ENCODE measurements at places on chromosomes 11 and 22.

DNA sequence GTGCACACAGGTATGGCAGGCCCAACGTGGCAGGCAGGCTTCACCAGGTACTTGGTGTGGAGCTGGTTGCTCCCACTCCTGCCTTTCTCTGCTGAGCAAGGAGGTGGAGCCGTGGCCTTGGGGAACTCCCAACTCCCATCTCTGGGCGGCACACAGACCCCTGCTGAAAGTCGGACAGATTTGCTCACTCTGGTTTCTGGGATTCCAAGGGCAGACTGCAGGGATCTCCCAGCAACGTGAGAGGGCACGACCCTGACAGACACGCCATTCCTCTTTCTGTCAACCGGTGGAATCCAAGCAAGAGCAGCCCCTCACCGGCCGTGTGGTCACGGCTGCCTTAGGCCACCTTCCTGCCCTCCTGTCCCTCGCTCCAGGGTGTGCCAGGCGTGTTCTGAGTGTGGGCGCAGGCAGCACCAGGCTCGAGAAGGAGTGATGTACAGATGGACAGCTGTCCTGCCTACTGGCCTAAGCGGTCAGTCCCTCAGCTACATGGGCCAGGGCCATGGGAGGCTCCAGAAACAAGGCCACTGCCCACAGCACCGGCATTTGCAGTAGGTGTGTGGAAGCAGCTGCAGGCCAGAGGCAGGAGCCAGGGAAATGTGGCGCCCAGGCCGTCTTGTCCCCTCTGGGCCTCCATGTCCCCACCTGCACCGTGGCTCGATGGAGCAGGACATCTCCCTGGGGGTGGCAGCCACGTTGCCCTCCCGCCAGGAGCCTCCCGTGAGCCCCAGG is 13.7 kb upstream of the PPARA start:
- DNase-seq = no peak

GRCh38 chr11:48075637-48076036 is 95.3 kb downstream of the PTPRJ start:
- DNase-seq = no peak

GRCh38 chr22:19868773-19869471 is 14.2 kb upstream of the GNB1L start:
- DNase-seq = no peak

GRCh38 chr22:23305321-23305910 is 125.1 kb downstream of the BCR start:
- DNase-seq = no peak

- DNase-seq = no peak
Measured at GRCh38 chr11:128904656-128905344, 13.6 kb downstream of the KCNJ5 start.

DNA sequence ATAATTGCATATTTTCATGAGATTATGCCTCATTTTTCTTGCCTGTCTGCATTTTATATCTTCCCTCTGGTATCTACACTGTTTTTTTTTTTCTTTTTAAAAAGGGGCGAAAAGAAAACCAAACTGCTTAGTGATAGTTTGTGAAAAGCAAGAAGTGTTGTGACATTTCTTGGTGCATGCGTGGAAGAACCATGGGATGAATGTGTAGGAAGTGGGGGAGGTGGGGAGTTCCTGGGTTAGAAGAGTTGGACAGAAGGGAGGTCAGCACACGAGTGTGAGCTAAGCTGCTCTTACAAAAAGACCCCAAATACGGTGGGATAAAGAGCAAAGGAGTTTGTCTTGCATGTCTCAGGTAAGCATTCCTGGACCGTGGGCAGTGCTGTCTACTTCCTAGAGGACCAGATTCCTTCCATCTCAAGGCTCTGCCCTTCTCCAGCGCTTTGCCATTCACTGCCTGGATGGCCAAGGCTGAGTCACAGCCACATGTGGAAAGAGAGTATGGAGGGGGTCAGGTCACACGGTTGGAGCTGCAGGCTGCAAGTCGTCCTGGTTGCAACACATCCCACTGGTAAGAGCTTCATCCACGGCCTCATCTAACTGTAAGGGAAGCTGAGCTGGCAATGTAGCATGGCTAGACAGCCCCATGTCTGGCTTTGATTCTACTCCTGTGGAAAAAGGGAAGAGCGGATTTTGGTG is 300.6 kb downstream of the DDX10 start:
- no peak for DNase-seq

DNA sequence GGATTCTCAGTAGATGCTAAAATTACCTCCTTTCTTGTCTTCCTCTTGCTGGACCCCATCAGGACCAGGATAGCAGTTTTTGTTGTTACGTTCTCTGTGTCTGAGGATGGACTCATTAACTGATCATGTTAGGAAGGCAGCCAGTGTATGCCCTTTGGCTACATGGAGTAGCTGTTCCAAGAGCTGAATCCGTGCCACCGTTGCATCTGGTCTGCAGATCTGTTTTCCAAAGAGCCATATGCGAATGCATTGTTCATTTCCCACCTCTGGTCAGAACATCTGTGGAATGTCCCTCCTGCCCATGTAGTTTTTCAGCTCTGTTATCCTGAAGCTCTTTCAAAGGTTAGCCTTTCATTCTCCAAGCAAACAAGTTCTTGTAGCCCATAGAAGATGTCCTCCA is 188.4 kb downstream of the SPON1 start:
- no peak for DNase-seq

DNA sequence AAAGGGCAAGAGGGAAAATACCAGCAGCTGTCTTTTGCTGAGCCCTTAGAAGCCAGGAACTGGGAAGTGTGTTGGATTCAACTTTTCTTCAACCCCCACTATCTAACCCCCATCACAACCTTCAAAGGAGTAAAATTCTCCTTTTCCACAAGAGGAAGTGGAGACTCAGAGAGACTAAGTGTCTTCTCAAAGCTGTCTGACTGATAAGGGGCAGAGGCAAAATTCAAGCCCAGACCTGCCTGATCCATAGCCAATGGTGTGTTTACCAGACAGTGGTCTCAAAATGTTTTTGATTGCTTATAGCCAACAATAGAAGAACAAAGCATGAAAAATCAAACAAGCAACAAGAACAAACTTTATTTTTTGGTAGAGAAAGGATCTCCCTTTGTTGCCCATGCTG is 707.0 kb downstream of the NTM start:
- no peak for DNase-seq

GRCh38 chr11:23097891-23098290 is 237.6 kb upstream of the CCDC179 start:
- DNase-seq = no peak

DNA sequence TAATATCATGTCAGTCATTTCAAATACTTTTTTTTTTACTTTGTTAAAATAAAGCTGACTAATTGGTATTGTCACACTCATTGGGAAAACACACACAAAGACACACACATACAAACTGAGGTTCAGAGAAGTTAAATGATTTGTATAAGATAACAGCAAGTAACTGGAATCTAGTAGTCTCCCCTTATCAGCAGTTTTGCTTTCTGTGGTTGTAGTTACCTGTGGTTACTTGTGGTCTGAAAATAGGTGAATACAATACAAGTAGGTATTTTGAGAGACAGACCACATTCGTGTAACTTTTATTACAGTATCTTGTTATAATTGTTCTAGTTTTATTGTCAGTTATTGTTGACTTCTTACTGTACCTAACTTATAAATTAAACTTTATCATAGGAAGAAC is 610.9 kb downstream of the CNTN5 start:
- DNase-seq = no peak

DNA sequence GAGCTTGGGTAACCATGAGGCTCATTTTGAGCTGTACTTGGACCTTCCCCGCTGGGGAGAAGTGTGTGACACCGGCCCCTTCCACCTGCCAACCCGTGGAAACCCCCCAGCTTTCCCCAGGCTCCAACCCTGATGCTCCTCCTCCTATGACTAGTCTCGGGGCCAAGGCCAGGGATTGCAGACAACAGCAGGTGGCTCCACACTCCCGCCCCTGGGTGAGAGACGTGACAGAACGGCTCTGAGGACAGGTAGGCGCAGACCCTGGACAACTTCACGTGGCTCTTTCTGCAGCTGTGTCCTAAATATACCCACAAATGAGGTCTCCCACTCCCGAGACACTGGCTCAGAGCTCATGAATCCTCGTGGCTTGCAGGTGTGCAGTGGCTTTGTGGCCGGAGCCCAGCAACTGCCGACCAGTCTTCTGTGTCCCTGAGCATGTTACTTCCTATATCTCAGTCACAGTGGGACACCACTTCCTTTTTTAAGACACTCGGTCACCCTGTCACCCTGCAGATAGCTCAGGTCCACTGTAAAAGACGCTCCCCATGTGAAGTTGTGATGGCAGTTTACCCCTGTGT is 55.2 kb downstream of the NECTIN1 start:
- DNase-seq = peak; percentile 25

DNA sequence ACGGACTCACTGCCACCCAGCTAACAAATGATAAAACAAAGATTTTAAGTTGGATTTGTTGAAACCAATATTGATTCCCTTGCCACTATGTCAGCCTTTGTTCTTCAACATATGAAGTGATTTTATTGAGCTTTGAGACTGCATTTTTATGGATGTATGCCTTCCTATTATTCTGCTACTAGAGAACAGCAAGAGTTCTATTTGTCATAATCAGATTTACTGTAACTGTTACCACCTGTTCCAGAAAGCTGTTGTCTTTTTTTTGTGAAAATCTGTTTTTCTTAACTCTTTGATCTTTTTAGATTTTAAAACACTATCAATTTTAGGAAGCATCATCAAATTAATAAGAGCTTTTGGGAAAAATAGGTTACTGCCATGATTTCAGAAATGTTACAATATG is 114.4 kb downstream of the MUC15 start:
- no peak for DNase-seq

DNA sequence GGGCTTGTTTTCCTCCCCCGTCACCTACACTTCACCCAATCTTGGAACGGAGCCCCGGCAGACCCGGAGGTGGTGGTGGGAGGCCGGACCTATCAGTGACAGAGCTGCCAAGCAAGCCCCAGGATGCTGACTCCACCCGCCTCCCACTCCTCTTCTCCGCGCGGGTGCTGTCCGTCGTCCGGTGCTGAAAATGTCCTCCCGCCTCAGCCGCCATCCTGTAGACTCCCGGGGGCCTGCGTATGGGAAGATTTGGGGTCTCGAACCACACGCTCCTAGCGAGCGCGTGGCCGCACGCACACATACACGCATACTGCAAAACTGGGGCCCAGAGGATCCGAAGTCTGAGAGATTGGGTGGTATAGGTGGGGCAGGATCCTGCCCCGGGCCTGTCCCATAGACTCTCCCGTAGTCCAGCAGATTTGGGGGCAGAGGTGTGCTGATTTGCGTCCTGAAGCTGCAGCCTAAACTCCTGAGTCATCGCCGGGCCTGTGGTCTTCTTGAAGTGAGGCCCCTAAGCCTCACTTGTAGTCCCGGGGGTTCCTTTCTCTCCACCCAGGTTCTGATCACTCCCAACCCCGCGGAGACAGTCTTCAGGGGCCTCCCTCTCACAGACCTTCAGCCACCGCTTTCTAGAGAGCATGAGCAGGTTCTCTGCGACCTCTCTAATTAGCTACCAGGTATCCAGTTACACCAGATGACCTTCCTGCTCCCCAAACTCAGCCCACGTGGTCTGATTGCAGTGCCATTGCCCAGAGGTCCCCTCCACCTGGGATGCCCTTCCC is 796 bp upstream of the YIF1A start:
- peak; percentile 73 for DNase-seq

DNA sequence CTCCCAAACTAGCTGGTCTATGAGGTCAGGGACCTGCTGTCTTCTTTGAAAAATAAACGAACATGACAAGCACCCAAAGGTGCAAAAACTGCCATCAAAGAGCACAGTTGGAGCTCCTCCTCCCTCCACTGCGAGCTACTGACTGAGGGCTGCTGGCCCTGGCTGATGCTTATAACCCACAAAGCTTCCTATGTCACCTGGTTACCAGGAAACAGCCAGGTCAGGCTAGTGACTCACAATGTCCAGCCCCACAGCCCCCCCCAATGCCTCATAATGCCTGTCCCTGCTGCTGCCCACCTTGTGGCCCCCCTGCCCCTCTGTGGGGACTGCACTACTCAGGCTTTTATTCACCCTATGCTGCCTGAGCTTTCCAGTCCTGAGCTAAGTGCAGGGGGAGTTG is at the start of gene DRICH1:
TSS of gene DRICH1 (minus strand) at position 144 of the 400 bp plus-strand sequence. CDS start 298 bp downstream, outside the sequence.
- DNase-seq = no peak

- no peak for DNase-seq
Measured at GRCh38 chr11:6022956-6023355, 7.6 kb downstream of the OR56A1 start.

DNA sequence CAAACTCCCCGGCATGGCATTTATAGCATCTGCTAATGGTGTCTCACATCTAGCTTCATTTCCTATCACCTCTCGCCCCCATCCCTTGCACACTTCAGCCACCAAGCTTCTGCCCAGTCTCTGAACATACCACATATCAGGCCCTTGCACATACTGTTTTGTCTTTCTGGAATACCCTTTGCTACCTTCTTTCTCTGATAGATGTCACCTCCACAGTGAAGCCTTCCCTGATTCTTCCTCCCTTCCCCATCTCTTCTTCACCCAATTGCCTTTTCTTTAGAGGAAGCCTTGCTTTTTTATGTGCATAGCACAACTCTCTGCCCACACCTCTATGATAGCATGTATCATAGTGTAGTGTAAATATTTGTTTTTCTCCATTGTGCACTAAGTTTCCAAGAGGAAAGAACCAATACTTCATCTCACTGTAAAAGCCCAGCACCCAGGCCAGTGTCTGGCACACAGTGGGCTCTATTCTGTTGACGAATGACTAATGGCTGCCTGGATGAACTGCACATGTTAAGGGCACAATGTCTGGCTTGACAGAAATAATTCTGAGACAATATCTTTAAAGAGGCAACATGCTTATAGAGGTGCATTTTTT is 27.8 kb downstream of the P4HA3 start:
- no peak for DNase-seq

DNA sequence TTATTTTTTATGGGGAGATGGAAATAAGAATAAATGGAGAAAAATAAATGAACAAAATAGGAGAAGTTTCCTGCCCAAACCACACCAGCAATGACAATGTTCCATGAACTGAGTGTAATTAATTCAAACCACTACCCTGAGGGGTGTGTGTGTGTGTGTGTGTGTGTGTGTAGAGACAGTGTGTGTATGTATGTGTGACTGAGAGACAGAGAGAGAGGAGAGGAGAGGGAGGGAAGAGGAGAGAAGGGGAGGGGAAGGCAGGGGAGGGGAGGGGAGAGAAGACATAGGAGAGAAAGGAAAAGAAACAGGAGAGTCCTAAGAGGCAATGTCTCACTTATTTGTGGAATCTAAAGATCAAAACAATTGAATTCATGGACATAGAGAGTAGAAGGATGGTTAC is 65.0 kb upstream of the POU2AF1 start:
- no peak for DNase-seq

Measured in stimulated activated CD4-positive, alpha-beta T cell treated with anti-CD3 and anti-CD28 coated beads, Interleukin-1b, Interleukin-23, amount 100 ng/mL, for 24 hours (primary cell).